ENCODE measurements at places on chromosomes 4 and X.

DNA sequence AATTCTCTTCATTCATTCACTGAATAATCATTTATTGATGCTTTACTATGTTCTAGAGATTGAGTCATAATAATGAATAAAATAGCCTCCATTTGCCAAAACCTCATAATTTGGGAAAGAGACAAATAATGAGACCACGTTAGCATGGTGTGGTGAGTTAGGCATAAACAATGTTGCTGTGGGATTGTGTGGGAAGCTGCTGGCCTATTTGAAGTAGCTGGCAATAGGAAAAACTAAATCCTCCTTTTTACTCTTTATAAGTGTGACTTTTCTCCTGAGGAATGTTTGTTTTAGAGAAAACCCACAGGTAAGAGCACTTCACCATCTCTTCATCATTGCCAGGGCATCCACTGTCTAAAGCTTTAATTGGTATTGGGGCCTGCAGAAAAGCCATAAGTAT is 95.3 kb downstream of the AREG start:
- peak; percentile 42 for DNase-seq

- DNase-seq, result peak; percentile 73
Measured at GRCh38 chr4:138680989-138681604, 334.5 kb upstream of the NOCT start.

- no peak for DNase-seq
Measured at GRCh38 chr4:66014146-66014765, 344.0 kb upstream of the EPHA5 start.

GRCh38 chrX:150200820-150201287 is 162.3 kb upstream of the MAMLD1 start:
- DNase-seq, result peak; percentile 90

GRCh38 chrX:153492543-153492942 is 2.2 kb upstream of the BGN start:
- no peak for DNase-seq

All from kidney glomerular epithelial cell (primary cell).